ENCODE measurements at places on chromosomes 11 and 22.
A peak's percentile ranks its signal among the peaks of the same experiment; 100 is the strongest.

- no peak for DNase-seq
Observed at GRCh38 chr11:46277313-46277621, 195 bp upstream of the CREB3L1 start.

GRCh38 chr11:23023319-23023718 is 163.0 kb upstream of the CCDC179 start:
- no peak for DNase-seq

GRCh38 chr11:110308071-110308470 is 11.7 kb upstream of the RDX start:
- no peak for DNase-seq

GRCh38 chr11:2268729-2269600 is 1.4 kb downstream of the ASCL2 start:
- DNase-seq: peak; percentile 51

- DNase-seq: no peak
Observed at GRCh38 chr11:90587896-90588295, 365.0 kb upstream of the CHORDC1 start.

GRCh38 chr11:21909145-21909544 is 283.7 kb upstream of the ANO5 start:
- DNase-seq: no peak

DNA sequence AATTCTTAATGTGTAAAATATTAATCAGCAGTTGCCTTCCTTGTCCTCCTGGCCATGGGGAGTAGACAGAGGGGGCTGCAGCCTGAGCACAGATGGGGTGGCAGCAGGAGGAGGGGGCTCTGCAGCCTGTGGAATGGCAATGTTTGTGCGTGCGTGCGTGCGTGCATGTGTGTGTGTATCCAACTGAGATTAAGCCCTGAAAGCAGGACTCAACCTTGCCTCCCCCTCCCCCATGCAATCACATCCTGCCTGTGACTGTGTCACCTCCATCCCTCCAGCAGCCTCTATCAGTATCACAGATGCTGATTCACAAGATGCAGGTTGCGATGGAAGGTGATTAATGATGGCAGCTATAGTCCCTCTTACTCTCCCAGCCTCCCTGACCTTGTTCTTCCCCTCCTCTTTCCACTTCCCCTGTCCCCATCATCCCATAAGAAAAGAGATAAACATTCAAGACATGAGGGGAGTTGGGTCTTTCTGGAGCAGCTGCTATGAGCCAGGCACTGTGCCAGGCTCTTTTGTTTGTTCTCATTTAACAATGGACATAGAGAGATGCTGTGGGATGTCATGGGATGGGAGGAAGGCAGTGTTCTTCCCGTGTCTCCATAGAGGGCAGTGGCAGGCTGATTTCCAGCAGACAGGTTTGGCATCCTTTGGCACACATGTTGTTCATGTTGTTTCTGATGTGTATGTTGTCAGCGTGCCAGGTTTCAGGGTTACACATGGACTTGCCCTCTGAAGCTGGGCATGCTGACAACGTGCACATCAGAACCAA is 43.8 kb upstream of the NECTIN1 start:
- no peak for DNase-seq

DNA sequence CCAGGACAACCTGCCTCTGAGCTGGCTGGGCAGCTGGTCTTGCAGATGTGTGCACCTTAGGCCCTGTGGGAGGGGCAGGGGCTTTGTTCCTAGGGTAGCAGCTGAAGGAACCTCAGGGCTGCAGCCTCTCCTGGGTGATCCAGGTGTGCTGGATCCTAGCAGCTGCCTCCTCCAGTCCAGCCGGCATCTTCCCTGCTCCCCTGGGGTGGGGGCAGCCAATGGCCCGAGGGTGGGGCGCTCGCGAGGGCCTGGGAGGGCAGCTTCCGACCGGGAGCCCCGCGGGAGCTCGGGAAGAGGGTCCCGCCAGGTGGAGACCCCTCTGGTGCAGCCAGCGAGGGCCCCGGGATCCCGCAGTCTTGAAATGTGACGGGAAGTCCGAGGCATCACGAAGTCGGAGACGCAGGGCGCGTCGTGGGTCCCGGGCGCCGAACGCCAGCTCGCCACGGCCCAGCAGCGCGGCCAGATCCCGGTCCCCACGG is 1.7 kb downstream of the IFITM1 start:
- DNase-seq: no peak

GRCh38 chr11:126660321-126660720 is 304.8 kb downstream of the ST3GAL4 start:
- no peak for DNase-seq

- DNase-seq: no peak
Observed at GRCh38 chr11:88569342-88569741, 231.8 kb upstream of the CTSC start.

GRCh38 chr11:34481307-34481706 is 32.3 kb downstream of the ELF5 start:
- no peak for DNase-seq

- no peak for DNase-seq
Observed at GRCh38 chr11:114097832-114098231, 38.3 kb downstream of the ZBTB16 start.

- no peak for DNase-seq
Observed at GRCh38 chr22:23744485-23744884, 6.4 kb downstream of the ZNF70 start.

- DNase-seq: no peak
Observed at GRCh38 chr11:133520707-133521106, 11.6 kb downstream of the OPCML start.

DNA sequence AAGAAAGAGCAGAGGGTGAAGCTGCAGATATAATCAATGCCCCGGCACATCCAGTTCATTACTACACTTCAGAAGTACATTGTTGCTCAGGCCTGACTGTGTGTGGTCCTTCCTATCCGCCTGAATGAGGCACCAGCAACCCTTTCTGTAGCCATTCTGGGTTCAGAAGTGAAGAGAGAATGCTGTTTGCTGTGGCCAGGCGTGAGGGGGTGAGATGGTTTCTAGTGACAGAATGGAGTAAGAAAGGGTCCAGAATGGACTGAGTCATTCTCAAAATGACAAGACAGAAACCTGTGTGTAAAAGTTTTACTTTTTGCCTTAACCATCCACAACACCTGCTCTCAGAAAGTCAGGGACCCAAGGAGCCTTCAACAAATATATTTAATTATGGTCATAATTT is 334.8 kb downstream of the GUCY1A2 start:
- no peak for DNase-seq

DNA sequence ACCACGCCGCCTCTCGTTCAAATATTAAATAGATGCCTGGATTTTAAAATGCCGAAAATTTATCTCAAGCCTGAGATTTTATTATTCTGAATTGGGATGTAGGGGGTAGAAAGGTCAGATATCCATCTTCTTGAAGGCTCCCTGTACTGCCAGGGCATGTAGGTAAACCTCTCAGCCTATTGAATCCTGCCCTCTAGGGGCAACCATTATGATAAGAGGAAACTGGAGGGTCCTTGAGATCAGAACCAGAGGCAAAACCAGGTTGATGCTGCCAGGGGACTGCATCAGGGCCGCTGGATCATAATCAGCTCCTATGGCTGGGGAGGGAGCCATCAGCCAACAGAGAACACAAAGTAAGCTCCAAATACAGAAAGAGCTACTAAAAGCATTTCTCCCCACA is 92.4 kb downstream of the KCNC1 start:
- DNase-seq: no peak

- DNase-seq: no peak
Observed at GRCh38 chr11:12762696-12763324, 88.6 kb downstream of the TEAD1 start.

DNA sequence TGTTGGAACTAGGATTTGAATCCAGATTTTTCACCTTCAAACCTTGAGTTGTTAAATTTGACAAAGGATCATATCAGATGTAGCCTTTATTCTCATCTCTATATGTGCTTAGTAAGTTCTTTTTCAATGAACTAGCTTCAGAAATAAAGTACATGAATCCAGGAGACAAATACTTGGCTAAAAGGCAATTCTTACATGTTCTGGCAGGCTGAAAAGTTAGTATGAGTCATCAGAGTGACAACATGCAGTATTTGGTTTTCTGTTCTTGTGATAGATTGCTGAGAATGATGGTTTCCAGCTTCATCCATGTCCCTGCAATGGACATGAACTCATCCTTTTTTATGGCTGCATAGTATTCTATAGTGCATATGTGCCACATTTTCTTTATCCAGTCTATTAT is 40.4 kb downstream of the BBOX1 start:
- DNase-seq: no peak

GRCh38 chr22:29032014-29032475 is 29.6 kb downstream of the C22orf31 start:
- no peak for DNase-seq

DNA sequence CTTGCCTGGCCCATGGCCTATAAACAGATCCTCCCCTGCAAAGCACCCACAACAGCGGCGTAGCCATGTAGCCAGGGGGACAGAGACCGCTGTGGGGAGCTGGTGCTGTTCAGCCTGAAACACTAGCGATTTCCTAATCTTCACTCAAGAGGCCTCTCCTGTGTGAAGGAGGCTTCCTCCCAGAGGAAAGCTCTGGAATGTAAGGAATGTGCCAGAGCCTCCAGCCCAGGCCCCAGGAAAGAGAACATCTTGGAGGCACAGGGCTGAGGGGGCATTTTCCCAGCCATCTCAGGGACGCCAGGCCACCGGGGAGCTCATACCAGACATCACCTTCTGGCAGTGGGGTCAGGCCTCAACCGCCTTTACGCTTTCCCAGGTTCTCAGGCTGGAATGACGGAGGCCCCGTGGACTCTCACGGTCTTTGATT is 24.0 kb downstream of the MIAT start:
- DNase-seq: no peak

- DNase-seq: no peak
Observed at GRCh38 chr11:68513930-68514487, 53.5 kb downstream of the PPP6R3 start.

DNA sequence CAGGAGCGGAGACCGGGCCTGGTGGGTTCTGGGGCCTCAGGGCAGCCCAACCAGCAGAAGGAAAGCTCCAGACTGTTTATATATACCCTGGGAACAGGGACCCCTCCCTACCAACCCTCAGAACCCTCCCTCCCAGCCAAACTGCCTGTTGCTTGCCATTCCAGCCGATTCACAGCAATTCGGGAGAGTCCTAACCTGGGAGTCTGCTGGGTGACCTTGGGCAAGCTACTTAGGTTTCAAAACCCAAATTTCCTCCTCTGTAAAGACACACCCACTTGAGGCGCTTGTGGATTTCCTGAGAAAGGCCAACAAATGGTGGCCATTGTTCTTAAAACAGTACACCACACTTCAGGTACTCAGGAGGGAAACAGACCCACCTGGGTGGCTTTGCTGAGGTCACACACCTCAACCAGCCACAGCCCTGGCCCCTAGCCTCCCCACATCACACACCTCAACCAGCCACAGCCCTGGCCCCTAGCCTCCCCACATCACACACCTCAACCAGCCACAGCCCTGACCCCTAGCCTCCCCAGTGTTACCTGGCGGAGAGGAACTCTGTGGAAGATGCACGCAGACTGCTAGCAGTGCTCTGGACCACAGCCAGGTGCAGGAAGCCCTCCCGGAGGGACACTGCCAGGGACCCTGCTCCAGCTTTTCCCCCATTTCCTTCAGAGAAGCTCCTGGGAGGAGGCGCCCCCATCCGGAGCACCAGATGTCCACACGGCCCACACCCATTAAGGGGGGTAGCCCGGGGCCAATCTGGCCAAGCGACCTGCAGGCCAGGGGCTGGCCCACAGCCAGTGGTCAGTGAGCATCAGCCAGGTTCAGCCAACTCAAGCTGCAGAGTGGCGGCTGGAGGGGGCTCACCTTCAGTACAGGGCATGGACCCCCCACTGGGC is 6.2 kb downstream of the SHISA8 start:
- peak; percentile 56 for DNase-seq
